ENCODE measurements at places on chromosomes 6 and 20.
A peak's percentile ranks its signal among the peaks of the same experiment; 100 is the strongest.

GRCh38 chr6:41462033-41462432 is 84.1 kb upstream of the FOXP4 start:
- DNase-seq = no peak

DNA sequence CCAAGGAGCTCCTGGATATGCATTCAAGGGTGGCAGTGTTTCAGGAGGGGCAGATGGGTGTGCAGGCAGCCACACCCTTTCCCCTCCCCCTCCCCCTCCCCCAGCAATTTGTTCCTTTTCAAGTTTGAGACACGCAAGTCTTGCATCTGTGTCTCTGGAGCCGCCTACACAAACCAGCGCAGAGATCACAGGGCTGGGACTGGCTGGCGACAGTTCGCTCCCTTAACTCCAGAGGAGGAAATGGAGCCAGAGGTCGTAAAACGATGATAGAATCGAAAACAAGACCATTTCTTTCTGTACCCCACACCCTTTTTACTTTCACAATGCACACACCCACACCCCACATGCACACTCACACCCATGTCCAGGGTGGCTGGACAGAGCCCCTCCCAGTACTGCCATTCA is 163.1 kb downstream of the LY86 start:
- no peak for DNase-seq

- DNase-seq = no peak
Observed at GRCh38 chr20:19543101-19543500, 215.0 kb upstream of the RIN2 start.

GRCh38 chr6:120675886-120676285 is 658.4 kb downstream of the TBC1D32 start:
- DNase-seq = no peak

DNA sequence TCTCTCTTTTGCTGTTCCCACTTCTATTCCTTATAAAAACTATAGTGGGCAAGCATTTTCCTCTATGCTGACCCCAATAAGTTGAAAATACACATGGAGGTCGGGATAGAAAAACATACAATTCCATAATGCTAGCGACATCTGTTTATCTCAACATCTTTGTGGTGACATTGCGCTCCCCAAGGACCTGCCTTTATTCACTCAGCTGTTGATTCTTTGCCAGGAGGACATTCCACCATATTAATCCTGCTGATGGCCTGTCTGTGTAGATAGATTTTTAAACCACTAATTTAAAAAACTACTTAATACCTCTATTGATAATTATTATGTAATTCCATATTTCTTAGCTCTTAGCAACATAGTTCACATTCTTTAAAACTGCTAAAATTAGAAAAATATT is 555.3 kb upstream of the MAP3K7 start:
- DNase-seq = no peak

GRCh38 chr6:131640576-131640975 is 3.5 kb downstream of the ENPP3 start:
- no peak for DNase-seq

DNA sequence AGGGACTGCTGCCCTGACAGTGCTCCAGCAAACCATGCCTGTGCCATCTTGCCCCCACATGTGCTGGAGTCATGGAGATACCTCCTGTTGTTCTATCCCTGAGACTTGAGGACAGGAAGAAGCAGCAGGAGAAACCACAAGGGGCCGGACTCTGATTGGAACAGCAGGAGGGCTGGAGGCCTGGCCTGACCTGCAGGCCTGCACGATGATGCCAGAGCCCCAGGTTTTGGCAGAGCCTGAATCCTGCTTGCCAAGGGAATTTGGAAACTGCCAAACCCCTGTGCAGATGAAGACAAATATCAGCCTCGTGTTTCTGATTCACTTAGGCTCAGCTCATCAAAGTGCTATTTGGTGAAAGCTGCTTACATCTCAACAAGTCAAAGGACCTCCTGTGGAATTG is 177.6 kb downstream of the MAFB start:
- DNase-seq = no peak

DNA sequence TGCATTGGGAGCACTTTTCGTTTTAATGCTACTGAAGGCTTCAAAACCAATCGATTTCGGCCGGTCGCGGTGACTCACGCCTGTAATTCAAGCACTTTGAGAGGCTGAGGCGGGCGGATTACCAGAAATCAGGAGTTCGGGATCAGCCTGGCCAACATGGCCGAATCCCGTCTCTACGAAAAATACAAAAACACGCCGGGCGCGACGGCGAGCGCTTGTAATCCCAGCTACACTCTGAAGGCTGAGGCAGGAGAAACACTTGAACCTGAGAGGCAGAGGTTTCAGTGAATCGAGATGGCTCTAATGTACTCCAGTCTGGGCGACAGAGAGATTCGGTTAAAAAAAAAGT is 58.4 kb downstream of the TRIM38 start:
- peak; percentile 65 for DNase-seq

- no peak for DNase-seq
Observed at GRCh38 chr6:6497976-6498375, 90.5 kb upstream of the LY86 start.

DNA sequence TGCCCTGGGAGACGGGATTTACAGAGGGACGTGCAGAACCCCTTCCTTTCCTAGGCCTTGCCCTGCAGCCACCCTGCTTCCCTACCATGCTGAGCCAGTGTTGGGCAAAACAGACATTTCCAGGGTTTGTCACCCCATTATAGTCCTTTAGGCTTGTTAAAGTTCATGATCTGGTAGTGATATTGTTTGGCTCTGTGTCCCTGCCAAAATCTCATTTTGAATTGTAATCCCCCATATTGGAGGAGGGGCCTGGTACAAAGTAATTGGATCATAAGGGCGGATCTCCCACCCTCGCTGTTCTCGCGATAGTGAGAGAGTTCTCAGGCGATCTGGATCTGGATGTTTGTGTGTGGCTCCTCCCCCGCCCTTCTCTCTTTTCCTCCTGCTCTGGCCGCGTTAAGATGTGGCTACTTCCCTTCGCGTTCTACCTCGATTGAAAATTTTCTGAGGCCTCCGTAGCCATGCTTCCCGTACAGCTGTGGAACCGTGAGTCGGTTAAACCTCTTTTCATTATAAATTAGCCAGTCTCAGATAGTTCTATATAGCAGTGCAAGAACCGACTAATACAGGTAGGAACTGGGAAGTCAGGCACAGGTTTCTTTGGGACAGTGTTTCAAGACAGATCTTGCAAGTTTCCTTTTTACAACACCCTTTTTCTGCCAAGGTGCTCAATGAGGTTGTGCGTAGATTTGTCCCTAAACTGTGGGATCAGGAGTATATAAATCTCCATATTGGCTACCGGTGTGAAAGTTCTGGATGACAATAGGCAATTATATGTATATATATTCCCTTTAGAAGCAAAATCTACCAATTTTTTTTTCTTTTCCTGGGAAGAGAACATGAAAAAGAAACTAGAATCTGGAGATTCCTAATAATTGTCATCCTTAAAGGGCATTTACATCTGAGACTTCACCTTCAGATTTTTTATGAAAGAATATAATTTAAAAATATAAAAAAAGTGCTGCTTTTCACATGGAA is 152.1 kb downstream of the SAMD5 start:
- no peak for DNase-seq

DNA sequence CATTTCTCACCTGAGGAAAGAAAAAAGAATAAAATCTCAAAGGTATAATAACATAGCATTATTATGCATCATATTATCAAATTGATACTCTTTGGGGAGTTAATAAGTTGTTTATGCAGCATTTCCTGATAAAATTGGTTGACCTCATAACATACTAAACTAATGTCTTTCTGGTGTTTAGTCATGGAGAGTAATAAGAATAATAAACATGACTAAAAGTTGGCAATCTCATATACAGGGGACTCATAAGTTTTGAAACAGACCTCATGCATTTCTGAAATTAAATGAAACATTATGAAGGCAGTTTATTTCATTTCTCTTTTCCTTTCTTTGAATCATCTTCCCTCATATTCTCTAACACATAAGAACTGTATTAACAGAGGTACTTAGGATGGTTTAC is 60.5 kb upstream of the PRDM1 start:
- DNase-seq = no peak

GRCh38 chr20:46375771-46376170 is 30.6 kb downstream of the ELMO2 start:
- DNase-seq = no peak

DNA sequence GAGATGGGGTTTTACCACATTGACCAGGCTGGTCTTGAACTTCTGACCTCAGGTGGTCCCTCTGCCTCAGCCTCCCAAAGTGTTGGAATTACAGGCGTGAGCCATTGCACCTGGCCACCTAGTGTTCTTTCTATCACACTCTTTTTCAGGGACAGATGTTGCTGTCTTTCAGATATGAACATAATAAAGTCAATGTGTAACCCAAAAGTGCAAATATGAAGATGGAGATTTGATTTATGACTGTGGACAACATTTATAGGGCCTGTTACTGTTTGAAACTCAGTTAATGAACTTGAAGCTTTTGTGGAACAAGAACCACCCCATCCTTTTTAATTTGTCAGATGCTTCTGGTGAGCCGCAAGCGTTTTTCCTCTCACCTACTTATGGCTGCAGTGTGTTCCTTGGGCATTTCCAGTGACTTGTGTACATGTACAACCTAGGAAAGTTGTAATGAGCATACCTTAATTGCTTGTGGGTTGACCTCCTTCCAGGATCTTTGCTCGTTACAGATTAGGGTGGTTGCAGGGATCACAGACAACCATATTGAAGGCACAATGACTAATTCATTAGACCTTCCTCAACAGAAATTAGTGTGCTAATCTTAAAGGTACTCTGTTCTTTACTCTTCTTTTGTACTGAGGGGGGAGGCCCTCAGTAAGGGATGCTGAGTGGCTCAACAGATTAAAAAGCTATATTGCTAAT is 6.8 kb downstream of the TBPL1 start:
- no peak for DNase-seq

DNA sequence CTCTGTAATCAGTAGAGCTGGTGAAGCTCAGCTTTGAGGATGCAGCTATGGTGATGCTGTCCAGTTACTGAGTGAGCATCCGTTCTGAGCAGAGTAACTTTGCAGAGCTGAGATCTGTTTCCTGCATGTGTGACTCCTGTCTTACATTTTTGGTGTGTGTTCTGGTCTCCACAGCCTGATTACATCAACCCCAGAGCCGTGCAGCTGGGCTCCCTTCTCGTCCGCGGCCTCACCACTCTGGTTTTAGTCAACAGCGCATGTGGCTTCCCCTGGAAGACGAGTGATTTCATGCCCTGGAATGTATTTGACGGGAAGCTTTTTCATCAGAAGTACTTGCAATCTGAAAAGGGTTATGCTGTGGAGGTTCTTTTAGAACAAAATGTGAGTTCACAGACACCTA is 81.6 kb downstream of the FAM120B start:
- no peak for DNase-seq

DNA sequence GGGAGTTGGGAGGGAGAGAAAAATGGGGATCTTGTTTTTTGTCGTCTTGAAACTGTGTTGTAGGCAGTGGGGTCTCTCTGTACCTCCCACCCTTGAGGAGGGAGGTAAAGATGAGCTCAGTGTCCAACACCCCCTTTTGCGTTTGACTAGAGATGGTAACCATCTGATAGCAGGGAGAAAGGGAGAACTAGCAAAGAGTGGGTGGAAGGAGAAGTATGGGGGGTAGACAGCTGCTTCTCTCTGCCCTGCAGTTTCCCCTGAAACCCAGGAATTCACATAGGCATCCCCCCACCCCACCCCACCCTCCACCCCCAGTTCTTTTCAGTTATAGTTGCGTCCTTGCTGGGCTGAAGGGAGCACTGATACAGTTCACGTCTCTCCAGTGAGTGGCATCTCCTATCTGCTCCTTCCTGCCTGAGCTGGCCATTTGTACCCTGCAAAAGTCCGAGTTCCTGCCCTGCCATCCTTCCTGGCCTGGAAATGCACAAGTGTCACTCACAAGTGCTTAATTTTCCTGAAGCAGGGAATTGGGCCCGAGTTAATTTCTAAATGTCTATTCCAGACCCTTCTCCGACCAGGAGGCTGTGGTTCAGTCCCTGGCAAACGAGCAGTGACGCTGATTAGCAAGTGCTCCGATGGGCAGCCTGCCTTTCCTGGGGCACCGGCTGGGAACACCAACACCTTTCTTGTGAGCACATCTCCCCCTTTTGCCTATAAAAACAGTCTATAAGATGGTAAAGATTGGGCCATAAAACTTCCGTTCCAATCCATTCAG is 1.5 kb downstream of the SIRPA start:
- no peak for DNase-seq

DNA sequence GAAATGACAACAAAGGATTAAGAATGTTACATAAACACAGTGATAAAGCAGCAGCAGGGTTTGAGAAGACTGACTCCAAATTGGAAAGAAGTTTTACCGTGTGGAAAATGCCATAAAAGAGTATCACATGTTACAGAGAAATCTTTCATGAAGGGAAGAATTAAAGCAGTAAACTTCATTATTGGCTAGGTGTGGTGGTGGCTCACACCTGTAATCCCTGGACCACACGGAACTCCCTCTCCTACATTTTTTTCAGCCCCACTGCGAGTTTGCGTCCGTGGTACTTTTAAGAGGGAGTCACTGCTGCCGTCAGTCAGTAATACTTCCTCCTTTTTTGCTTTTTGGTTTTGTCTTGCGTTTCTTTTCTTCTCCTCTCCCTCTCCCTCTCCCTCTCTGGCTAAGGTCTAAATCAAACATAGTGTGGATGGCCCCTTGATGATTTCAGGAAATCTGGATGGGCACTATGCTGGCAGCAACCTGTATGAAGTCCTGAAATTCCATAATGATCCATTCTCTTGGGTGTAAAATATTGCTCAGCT is 112.3 kb downstream of the MAN1A1 start:
- DNase-seq = no peak

GRCh38 chr20:5535125-5535756 is 215.0 kb upstream of the SHLD1 start:
- no peak for DNase-seq

DNA sequence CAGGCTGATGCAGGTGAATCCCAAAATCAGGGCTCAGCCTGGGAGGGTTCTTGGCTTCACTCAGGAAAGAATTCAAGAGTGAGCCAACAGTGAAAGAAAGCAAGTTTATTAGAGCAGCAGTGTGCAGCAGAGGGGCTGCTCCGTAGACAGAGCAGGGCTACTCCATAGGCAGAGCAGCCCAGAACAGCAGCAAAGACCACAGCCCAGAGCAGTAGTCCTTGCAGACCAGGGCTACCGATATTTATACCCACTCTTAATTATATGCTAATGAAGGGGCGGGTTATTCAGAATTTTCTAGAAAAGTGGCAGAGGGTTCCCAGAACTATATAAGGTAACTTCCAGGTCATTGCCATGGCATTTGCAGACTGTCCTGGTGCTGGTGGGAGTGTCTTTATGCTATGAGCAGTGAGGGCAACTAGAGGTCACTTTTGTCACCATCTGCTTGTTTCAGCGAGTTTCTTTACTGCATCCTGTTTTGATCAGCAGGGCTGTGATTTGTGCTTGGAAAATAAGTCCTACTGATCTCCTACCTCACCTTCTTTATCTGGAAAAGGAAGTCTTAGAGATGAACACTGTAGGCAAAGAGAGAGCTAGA is 39.8 kb upstream of the PTPN1 start:
- DNase-seq = no peak

DNA sequence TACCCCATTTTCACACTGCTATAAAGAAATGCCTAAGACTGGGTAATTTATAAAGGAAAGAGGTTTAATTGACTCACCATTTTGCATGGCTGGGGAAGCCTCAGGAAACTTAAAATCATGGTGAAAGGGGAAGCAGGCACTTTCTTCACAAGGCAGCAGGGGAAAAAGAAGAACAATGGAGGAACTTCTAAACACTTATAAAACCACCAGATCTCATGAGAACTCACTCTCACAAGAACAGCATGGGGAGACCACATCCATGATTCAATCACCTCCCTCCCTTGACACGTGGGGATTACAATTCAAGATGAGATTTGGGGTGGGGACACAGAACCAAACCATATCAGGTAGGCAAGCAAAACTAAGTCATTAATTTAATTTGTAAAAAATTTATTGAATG is 343.2 kb downstream of the FRK start:
- no peak for DNase-seq

GRCh38 chr20:51376111-51376510 is 166.4 kb downstream of the NFATC2 start:
- no peak for DNase-seq

Measured in NCI-H510A (cell line).